ENCODE measurements at places on chromosomes 6 and 20.

DNA sequence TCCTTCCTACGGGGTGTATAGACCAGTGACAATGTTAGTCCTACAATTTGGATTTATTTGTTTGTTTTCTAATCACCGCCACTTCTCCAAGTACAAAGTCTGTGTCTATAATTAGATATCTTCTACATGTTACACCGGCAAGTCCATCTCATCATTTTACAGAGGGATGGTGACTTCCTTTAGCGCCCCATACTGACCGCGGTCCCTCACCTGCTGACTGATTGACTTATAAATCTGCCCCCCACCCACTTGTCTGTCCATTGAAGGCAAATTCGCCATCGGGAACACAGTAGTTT is 8.9 kb upstream of the NR2E1 start:
- DNase-seq = no peak

GRCh38 chr6:75084018-75084417 is 121.8 kb downstream of the COL12A1 start:
- no peak for DNase-seq

DNA sequence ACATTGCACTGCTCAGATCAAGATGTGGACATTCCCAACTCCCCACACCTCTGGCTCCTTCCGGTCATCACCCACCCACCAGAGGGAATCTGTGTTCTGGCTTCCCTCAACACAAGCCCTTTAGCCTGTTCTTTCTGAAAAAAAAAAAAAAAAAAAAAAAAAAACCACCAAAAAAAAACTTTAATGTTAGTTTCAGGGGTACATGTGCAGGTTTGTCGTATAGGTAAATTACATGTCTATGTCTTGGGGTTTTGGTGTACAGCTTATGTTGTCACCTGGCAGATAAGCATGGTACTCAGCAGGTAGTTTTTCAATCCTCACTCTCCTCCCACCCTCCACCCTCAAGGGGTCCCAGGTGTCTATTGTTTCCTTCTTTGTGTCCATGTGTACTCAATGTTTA is 135.8 kb upstream of the FOXA2 start:
- DNase-seq = no peak

DNA sequence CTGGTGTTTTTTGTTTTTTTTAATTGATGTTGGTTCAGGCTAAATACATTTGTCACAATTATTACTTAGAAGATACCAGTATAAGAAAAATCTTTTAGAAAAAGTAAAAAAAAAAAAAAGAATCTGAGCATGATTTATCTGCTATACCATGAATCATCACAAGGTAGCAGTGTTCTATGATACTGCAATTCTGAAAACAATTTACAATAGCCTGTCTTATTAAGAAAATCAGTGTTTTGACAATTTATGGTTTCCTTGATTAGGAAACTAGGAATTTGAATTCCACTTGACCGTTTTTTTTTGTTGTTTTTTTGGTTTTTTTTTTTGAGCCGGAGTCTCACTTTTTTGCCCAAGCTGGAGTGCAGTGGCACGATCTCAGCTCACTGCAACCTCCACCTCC is 9.3 kb upstream of the MAK start:
- no peak for DNase-seq

GRCh38 chr6:116697480-116697879 is 16.5 kb downstream of the KPNA5 start:
- no peak for DNase-seq

GRCh38 chr6:128516514-128516898 is 3.9 kb downstream of the PTPRK start:
- DNase-seq = no peak

DNA sequence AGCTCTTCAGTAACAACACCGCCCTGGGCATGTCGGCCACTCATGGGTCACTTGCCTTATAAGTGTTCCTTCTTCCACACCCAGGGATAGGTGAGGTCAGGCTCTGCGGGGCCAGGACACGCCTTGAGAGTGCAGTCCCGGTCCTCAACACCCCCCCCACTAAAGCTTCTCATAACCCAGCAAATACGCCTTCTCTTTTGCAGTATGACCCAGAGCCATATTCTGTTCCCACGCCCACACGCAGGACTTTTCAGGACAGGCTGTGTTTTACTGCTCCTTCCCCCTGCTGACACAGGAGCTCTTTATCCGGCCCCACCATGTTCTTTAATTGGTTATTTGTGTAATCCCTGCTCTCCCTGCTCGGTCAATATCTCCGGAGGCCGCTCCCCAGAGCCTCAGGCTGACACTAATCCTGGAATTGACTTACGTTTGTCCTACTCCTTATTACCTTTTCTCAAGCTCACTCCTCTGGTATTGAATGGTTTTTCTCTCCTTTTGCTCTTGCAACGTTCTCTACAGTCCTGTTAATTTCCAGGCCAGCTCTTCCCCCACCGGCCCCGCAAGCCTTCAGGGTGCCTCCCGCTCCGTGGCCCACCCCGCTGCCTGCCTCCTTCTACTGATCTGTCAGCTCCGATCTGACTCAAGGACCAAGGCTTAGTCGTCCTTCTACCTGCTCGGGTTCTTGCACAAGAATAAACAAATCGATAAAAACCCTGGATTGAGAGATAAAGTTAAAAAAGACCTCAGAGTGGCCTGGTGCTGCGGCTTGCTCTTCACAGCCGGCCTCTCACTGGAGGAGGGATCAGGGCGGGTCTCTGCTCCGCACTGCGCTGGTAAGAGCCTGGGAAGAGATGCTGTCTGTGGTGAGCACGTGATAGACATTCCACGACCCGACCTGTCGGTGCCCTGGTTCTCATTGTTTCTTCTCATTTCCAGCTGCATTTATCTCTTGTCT is 357.5 kb downstream of the ZFAND3 start:
- DNase-seq = no peak

GRCh38 chr6:15331143-15331542 is 85.3 kb downstream of the JARID2 start:
- DNase-seq = no peak

- DNase-seq = no peak
These were observed 129.7 kb downstream of the PLG start for GRCh38 chr6:160831739-160832138.

DNA sequence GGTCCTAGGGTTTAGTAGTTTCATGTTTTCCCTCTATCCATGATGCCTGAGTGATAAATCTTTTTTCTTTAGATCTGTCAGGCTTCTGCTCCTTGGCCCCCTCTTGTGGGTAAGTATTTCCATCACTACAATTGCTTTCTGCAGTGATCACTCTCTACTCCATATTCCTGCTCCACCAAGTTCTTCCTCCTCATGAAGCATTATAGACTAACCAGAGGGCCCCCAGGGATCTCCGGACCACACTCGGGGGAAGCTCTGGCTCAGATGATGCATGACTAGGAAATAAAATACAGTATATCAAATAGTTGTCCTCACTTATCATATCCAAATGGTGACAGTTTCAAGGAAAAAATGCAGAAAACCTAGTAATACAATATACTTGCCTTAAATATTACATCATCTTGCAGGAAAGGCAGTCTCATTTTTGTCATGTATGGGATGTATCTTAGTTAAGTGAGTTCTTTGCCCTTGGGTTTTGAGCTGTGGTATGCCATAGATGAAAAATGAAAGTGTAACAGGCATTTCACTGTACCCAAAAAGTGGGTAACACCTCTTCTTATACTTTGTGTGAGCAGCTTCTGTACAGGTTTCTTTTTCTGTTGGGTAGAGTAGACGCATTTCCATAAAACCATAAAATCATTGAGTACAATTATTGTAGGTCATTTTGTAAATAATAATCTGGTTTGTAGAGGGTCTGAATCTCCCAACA is 200.9 kb upstream of the EYA4 start:
- no peak for DNase-seq

DNA sequence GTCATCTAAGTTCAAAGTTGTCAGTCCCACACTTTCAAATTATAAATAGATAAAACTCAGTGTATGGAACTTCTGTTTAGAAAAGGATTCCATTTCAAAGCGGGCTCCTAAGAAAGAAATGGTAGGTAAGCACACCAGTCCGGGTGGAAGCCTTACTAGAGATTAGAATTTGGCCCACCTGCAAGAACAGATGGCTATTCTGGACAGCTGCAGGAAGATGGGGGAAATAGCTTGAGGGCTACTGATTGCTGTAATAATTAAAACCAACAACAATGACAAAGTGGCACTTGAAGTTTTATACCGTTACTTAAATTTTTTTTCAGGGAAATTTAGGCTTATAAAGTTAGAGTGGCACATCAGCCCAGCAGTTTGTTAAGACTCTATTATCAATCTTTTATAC is 83.3 kb downstream of the HIVEP2 start:
- no peak for DNase-seq

DNA sequence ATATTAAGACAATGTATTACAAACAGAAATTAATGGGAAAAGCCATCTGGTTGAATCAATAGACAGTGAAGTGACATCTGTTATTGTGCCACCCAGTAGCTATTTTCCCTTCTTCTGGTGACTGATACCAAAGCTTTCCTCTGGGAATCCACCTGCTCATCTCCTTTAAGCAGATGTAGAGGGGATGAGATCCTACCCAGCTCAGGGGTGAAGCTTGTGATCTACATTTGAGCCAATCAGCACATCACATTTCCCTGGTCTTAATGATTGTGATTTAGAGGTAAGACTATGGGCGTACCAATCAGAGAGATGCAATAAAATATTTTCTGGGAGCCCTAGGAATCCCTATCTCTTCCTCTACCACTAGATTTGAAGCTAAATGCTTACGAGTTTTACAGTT is 782.9 kb downstream of the PTPRT start:
- no peak for DNase-seq

- DNase-seq = no peak
These were observed 74.1 kb downstream of the FAM83B start for GRCh38 chr6:54920628-54921027.

DNA sequence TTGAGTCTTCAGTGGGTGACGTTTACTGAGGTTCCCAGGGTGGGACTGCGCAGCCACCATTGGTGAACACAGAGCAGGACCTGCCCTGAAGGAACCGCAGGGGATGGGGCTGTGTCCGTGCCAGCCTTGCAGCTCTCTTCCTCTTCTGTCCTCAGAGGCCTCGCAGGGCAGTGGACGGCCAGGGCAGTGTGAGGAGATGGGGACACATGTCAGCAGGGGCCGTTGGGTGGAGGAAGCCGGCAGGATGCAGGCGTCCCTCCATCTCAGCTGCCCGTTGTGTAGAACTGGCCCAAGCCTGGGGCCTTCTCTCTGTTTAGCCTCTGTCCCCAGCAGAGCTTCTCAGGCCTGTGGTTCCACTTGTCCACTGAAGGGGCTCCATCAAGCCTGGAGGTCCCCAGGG is 53.6 kb upstream of the SMOC2 start:
- DNase-seq = no peak

- DNase-seq = no peak
These were observed 5.9 kb downstream of the TMEM239 start for GRCh38 chr20:2822073-2822472.

DNA sequence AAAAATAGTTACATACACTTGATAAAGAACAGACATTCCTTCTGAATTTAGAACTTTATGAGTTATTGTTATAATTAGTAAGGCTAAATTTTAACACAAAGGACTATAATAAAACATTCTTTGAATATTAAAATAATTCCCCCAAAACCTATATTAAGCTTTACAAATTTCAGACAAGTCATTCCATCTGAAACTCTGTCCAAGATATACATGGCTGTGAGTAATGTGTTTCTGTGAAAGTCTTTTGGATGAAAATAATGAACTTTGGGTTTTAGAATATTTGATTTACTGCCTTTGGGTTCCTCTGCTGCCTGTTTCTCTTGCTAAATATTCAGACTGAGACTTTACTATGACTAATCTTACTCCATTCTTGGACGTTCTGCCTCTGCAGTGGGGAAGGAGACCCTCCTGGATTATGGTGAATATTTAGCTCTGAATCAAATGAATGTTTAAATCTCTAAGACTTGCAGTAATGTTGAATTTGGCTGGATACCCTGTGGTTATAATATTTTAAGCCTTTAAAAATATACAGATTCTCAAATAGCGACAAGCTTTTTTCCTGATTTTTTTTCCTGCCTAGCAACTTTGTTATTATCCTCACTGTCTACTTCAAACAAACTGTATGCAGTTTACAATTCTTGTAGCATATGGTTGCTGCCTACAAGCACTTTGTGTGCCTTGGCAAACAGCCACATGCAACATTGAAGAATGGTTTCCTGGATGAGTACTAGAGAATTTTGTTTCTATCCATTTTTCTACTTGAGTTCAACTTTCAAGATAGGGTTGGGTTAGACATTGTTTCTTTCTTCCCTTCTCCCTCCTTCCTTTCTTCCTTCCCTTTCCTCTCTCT is 51.4 kb downstream of the TXLNB start:
- no peak for DNase-seq

DNA sequence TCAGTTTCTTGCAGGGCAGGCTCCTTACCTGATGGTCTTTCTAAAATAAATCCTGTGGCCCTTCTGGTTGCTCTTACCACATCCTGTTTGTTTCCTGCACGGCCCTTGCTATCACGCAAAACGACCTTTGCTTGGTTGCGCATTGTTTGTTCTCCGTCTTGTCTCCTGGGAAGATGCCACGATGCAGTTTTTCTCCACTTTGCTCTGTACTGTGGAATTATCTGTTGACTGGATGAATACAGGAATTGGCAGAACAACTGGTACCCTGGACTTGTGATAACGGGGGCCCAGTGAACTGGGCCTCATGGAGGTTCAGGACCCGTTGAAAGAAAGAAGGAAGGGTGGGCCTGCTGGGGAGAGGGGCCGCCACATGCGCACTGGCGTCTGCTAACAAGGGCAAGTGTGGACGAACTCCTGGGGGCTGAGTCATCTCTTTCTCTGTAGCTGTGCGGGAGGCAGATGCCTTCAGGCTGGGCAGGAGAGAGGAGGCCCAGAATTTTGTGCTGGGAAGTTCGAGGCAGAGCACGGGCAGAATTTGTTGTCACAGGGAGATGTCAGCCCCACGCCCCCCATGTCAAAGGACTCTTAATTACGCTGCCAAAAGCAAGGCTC is 139.9 kb downstream of the BMP7 start:
- DNase-seq = no peak

DNA sequence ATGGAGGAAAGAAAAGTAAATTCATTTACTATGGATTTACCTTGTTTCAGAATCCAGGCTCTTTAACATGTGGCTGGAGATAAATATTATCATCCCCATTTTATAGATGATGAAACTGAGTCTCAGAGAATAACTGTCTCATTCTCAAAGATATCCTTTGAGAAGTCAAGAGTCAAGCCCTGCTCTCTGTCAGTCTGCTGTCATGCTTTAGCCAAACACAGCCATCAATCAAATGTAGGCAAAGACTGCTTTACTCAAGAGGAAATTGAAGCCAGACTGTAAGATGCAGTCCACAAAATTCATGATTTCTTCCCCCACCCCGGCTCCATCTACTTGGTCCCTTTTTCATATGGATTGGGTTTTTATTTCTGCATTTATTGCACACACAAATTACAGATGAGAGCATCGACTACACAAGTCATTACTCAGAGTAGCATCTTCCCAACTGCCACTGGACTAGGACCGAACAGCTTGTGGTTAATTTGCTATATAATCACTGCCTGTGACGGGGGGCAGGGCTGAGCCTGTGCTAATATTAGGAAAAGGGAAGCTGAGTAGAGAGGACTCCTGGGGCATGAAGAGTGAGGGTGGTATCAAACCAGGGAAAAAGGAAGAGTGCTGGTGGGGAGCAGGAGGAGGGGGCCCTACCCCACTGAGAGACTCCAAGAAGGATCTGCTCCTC is 102.7 kb upstream of the TOP1 start:
- DNase-seq = no peak

- no peak for DNase-seq
These were observed 165.2 kb downstream of the DLL1 start for GRCh38 chr6:170125456-170126300.
